OCI-M1 (cell line): ENCODE measurements at places on chromosomes 11 and 22.

DNA sequence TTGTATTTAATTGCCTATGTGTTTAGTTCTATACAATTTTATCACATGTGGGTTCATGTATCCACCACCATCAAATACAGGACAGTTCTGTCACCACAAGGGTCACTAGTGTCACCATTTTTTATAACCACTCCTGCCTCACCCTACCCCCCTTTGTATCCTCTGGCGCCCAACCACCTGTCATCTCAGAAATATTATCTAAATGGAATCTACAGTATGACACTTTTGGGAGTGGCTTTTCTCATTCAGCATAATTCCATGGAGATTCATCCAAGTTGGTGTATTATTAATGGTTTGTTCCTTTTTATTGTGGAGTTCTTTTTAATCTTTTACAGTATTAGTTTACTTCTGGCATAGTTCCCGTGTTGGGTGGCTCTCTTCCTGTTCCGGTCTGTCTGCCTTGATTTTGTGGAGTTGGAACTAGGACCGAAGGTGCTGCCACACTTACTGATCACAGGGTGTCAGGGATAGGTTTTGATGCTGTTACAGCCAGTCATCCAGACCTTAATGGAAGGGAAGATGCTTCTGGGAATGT, 58.5 kb downstream of the TNRC6B start:
- DNase-seq, result no peak

GRCh38 chr22:24516301-24516737, 21.2 kb downstream of the UPB1 start:
- no peak for DNase-seq

DNA sequence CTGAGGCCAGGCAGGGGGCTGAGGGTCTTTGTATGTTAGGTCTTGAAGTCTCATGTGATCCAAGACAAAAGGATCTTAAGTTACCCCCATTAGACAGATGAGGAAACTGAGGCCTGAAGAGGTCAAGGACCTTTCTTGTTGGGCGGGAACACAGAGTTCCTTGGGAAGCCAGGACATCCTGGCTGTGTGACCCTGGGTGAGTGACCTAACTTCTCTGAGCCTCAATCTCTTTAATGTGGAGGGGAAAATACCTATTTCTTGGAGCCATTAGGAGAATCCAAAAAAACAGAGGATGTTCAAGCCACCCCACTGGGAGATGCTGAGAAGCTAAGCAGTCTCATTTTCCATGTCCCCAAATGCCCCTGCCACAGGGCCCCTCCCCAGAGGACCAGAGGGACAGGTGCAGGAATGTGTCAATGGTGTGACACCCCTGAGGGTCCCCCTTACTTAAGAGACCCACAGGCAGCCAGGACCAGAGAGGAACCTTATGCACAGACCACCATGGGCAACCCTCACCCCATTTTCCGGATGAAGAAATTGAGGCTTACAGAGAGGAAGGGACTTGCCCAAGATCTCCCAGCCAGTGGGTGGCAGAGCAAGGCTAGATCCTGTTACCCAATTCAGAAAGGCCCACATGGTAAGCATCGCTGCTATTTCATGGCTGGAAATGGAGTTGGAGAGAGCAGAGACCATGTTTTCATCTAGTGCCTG, 8.0 kb downstream of the RAC2 start:
- no peak for DNase-seq

GRCh38 chr22:46572911-46573780, 35.7 kb upstream of the CELSR1 start:
- DNase-seq, result no peak

GRCh38 chr11:130874955-130875531, 41.2 kb downstream of the SNX19 start:
- no peak for DNase-seq

- no peak for DNase-seq
These were observed 93.2 kb downstream of the LRRC32 start for GRCh38 chr11:76577226-76577920.

DNA sequence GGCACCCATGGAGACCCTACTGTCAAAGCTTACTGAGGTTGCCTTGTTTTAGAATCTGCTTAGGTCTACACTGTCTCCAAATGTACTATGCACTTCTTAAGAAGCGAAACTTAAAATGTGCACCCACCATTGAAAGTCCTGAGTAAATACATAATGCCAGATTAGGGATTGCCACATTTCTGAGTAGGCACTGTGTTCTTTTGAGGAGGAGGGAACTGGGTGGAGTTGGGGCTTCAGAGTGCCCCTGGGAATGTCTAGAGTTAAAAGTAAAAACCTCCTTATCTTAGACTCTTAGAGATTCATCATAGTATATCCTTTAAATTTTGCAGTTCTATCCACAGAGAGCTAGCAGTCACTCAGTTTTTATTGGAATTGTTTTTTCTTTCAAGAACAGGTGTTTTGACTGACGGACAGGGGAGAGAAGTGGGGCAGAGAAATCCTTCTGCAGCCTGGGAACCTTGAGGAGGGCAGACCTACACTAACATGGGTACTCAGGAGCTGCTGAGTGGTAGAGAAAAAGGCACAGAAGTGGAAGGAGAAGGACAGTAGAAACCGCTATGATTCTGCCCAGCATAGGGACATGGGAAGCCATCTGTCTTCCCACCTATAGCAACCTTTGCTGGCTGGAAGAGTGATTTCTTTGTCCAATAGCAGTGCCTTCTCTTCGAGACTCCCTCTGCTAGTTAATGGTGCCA, 33.4 kb upstream of the MICAL2 start:
- DNase-seq, result no peak

GRCh38 chr11:76371170-76371569, 9.8 kb downstream of the THAP12 start:
- peak; percentile 56 for DNase-seq
